ENCODE measurements at places on chromosomes 2 and 18.

DNA sequence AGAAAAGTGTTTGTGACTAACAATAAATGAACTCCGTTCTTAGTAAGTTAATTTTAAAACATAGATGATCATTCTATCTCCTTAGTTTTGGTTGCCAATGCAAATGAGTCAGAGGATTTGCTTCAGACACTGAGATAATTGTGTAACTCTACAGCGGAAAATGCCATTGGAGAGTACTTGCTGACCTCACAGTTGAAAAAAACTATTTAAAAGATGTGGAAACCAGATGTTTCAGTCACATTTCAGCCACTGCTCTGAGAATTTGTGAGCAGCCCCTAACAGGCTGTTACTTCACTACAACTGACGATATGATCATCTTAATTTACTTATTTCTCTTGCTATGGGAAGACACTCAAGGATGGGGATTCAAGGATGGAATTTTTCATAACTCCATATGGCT, at the start of gene TNFAIP6:
TSS of gene TNFAIP6 (plus strand) at position 234 of the 400 bp plus-strand sequence. CDS start at position 309, 75 bp downstream.
- DNase-seq: no peak

- DNase-seq: no peak
Observed at GRCh38 chr2:99509387-99509786, 19.6 kb upstream of the REV1 start.

DNA sequence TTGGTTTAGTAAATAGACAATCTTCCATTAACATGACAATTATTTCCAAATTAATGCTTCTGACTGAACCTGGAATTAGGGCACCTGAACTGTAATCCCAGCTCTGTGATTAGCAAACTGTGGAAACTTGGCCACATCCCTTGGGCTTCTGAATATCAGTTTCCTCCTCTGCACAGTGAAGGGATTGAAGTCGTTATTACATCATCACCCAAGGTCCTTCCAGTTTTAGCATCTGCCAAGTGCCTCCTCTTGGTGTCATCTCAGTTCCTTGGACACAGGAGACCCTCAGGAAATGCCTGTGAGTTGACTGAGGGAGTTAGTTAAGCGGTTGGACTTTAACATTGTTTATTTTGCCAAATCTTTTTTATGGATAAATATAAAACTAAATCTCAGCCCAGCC, 64.8 kb downstream of the MOGAT1 start:
- no peak for DNase-seq

DNA sequence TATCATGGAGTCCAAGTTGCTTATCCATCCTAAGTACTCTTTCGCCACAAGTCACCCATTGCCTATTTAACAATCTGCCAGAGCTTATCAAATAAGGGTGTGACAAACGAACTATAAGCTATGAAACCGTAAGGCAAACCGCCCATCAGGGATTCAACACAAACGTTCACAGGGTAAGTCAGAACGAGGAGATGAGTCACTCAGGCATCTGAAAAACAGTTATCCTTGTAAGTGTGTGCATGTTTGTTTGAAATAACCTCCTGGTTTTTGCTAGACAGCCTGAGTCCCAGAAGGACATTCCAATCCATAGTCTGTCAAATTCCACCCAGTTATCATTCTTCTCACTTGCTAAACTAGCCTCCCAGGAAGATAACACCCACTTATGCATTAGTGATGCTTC, 299.1 kb downstream of the PAX3 start:
- DNase-seq: no peak

DNA sequence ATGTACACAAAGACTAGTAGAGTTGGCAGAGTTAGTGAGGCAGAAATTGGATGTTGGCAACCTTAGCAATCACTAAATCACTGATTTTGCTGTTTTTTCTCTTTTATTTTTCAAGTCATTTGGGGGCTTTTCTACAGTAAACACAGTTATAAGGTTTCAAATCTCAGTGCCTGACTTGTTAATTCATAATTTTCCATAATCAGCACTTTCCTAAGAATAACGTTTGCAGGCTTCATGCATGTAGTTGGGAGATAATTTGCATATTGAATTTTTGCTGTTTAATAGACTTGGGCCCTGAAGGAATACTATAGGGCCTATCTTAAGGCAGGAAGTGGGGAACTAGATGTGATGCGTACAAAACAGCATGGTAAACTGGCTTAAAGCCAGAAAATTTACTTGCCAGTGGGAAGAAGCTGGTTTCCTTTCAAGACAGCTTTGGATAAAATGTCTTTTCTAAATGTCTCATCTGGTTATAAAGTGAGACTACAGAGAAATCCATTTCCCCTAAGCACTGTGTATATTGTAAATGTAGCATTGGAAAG, 127.2 kb upstream of the SMIM21 start:
- no peak for DNase-seq

GRCh38 chr2:140472676-140473075, 1658.1 kb downstream of the LRP1B start:
- DNase-seq: no peak

DNA sequence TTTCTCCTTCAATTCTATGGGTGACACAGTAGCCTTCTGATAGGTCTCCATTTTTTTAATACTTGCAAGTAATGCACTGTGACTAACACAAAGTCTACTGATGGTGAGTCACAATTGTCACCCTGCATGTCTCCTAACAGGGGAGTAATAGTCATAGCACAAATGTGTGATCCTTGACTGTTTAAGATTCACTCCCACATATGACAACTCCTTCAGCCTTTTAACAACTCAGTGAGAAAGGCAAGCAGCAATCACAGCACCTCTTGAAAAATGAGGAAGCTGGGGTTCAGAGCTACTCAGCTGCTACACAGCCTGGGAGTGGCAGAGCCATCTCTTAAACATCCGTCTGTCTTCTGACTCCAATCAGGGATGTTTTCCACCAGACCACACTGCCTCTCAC, 63.8 kb downstream of the EHD3 start:
- peak; percentile 0 for DNase-seq

GRCh38 chr2:108538000-108538625, 3.8 kb downstream of the LIMS1 start:
- no peak for DNase-seq

- no peak for DNase-seq
Observed at GRCh38 chr18:59706499-59706898, 9.3 kb upstream of the CCBE1 start.

DNA sequence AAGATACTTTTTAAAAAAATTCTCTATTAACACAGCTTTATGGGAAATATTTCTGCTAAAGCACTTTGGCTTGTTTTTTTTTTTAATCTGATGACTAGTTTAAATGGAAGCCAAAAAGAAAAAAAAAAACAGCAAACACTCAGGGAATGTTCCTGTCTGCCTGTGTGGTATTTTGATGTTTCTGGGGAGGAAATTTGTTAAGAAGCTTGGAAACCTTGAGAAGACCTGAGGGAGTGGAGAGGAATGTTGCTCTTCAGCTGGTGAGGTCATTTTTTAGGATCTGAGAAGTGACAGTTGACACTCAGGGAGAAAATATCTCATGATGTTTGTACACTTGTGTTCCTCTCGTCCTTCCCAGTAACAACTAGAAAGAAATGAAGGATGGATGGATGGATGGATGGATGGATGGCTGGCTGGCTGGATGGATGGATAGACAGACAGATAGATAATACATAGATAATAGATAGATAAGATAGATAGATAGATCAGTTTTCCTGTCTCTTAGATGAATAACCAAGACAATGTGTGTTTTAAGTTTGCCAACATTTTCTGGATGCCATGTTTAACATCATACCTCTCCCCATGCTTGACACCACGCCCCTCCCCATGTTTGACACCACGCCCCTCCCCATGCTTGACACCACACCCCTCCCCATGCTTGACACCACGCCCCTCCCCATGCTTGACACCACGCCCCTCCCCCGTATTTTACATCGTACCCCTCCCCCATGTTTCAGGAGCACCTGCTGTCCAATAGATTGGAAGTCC, 84.8 kb downstream of the CTIF start:
- DNase-seq: no peak

DNA sequence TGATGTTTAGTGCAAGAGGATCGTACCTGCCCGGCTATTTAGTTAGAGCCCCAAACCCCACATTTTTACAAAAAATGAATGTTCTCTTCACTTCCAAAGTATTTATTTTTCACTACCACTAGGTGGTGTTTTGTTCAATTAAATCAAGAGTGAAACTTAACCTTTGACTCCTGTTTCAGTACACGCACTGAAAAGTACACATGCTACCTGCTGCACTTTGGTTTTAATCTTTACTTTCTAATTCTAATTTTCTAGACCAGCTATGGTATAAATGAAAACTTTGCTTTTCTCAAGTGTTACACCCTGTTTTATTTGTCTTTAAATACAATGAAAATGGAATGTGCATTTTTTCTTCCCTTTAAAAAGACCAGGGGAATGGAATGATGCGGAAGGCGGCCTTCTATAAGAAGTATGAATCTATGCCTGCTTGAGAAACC, 31.4 kb upstream of the CHN1 start:
- DNase-seq: no peak

- no peak for DNase-seq
Observed at GRCh38 chr2:235866373-235866772, 301.8 kb downstream of the GBX2 start.

GRCh38 chr2:179818546-179818945, 42.9 kb downstream of the ZNF385B start:
- no peak for DNase-seq

DNA sequence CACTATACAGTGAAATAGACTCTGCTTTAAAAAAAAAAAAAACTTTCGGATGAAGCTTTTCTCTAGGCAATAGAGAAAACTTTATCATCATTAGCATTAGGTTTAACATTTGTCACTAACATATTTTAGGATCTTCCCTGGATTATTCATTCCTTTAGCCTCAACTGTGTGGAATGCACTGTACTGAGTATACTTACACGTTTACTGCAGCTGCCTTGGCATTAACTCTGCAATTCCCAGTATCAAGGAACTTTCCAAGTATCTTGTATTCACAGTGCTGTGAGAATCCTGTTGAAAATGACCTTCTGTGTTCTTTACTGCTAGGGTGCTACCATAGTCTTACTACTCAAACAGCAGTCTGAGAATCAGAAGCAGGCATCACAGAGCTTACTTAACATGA, 328.2 kb upstream of the COL3A1 start:
- no peak for DNase-seq

DNA sequence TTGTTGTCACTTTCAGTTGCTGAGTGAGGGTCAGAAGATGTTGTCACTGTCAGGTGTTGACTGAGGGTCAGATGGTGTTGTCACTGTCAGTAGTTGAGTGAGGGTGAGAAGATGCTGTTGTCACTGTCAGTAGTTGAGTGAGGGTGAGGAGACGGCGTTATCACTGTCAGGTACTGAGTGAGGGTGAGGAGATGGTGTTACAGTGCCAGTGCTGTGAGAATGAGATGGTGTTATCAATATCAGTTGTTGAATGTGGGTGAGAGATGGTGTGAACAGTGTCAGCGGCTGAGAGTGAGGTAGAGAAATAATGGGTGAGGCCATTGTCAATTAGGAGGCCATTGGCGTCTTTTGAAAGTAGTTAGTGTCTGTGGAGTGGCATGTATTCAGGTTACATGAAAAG, 1.6 kb upstream of the ATP9B start:
- DNase-seq: no peak

DNA sequence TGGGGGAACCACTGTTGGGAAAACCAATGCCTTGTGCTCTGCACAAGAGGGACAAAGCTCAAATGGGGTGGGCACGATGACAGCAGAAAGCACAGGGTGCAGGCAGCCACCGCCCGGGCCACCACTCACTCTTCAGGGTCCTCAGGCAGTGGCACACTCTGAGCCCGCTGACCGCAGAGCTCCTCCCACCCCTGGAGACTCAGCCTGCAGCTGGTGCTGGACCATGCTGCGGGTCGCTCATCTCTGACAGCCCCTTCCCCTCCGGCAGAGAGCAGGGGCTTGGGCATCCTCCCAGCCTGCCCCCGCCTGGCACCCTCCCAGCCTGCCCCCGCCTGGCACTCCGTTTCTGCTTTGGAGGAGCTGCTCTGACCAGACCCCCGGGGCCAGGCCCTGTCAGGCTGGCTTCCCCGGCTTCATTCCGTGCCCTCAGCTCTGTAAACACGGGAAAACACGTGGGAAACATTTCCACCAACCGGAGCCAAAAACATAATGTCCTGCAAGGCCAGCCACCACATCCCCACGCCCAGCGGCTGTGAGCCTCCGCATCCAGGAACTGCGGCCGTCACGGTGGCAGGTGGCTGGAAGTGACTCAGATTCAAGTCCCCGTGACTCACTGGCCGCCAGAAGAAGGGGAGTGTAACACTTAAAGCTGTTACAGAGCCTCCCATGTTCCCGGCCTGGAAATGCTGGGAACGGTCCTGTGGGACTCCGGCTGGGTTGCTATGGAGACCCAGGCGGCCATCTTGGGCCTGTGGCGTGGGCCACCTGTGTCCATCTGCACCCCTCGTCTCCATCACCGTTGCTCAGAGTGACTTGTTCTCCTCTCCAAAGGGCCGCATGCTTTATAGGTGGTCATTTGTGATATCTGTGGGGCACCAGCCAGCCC, 6.8 kb upstream of the SNED1 start:
- no peak for DNase-seq

DNA sequence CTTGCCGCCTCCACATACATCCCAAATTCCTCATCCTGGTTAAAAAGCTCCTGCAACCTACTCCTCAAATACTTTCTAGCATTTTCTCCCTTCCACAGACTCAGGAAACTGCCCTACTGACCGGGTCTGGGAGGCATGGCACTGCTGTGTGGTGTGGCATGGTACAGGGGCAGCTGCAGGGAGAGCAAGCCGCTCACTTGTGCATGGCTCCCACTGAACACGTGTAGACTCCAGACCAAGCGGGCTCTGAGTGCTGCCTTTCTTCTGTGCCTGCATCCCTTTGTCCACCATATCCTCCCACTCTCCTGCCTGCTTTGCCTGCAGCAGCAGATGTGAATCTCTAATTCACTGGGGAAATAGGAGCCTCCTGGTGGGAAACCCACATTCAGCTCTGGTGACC, 72.2 kb downstream of the CCDC93 start:
- DNase-seq: no peak

DNA sequence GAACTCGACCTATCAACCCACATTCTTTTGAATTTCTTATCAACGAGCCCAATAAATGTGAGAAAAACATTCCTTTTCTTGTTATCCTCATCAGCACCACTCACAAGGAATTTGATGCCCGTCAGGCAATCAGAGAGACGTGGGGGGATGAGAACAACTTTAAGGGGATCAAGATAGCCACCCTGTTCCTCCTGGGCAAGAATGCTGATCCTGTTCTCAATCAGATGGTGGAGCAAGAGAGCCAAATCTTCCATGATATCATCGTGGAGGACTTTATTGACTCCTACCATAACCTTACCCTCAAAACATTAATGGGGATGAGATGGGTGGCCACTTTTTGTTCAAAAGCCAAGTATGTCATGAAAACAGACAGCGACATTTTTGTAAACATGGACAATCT, 378.2 kb downstream of the STK39 start:
- no peak for DNase-seq

DNA sequence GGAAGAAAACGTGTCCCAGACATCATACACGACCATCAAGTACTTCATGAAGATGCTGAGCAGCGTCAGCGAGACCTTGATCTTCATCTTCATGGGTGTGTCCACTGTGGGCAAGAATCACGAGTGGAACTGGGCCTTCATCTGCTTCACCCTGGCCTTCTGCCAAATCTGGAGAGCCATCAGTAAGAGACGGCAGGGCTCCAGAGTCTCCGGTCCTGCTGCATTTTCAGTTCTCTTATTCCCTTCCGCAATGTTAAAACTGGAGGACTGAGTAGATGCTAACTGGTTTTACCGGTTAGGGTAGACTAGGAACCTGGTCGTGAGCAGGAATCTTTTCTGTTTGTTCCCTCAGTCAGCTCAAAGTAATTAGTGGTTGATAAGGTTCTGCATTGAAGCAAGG, 32.3 kb downstream of the SLC9A4 start:
- no peak for DNase-seq
